ENCODE measurements at places on chromosomes 5 and 9.
A peak's percentile ranks its signal among the peaks of the same experiment; 100 is the strongest.

GRCh38 chr5:132853323-132853722 lies 12.9 kb downstream of the GDF9 start:
- no peak for DNase-seq

DNA sequence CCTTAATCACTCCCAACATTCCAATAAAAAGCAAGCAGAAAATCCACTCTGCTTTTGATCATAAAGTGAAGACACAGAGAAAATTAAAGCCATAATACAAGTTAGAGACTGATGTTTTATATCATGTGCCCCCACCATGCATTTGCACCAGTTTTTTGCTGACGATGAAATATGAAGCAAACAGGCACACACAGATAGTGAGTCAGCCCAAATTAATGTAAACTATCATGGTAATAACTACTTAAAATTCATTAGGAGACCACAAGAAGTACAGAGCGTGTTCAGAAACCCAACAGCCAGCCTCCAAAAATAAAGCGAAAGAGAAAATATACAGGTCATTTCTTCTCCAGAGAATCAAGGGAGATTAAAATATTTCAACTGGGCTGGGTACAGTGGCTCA lies 46.4 kb upstream of the KDM4C start:
- DNase-seq = no peak

- DNase-seq = no peak
Observed at GRCh38 chr9:90343366-90343765, 299.3 kb downstream of the DIRAS2 start.

- DNase-seq = no peak
Observed at GRCh38 chr5:172771439-172772111, 580 bp upstream of the DUSP1 start.

DNA sequence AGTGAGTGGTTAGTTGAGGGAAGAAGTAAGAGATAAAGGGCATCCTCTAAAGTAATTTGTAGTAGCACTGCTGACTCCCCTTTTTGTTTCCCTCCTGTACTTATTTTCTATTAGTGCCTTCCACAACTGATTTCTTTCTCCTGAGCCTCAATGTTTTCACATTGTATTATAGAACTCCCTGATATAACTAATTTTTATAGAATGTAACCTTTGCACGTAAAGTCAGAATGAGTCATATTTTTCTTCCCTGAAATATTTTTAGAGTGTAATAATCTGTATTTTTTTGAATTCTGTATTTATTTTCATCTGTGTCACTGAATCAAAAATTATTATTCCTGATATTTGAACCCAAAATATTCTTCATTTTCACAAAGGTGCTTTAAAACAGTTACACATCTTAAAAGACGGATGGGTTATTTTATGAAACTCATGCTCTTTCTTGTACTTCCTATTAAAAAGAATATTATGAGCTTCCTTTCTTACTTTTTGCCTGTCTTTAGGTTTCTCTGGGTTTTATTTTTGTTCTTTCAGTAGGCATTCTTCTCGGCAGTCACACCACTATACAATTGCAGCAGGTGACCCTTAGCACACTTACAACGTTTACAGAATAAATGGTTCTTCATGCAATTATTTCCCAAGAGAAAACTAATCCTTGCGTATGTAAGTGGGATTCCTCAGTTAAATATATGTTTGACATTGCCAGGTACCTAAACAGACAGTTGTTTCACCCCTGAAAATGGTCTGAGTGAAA lies 30.5 kb upstream of the DMRTA1 start:
- DNase-seq = no peak

GRCh38 chr9:127131871-127132270 lies 9.4 kb upstream of the ANGPTL2 start:
- DNase-seq = no peak

GRCh38 chr5:132971483-132972435 lies 8.3 kb upstream of the AFF4 start:
- DNase-seq = no peak

DNA sequence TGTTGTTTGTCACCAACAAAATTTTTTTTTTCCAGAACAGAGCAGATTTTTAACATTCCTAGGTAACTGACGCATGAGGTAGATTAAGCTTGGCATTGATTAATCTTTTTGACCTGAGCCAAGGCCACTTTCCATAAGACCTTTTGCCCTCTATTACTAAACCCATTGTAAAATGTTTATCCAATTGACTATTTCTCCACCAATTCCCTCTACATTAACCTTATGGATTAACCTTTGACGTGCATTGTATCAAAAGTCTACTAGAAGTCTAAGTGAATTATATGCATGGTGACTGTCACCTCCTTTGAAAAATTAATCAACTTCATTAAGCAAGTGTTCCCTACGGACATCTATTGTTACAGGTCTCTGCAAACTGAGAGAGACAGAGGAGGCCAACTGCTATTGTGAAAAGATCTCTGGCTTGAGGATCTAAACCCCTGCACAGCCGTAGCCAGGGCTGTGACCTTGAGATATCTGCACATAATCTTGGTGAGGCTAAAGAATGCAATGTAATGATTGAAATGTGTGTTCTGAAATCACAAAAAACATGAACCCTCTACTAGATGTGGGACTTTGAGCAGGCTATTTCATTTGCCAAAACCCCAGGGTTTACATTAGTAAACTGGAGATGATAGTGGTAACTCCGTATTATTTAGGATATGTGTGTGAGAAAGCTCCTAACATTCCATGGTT lies 632.2 kb downstream of the TLR4 start:
- no peak for DNase-seq

DNA sequence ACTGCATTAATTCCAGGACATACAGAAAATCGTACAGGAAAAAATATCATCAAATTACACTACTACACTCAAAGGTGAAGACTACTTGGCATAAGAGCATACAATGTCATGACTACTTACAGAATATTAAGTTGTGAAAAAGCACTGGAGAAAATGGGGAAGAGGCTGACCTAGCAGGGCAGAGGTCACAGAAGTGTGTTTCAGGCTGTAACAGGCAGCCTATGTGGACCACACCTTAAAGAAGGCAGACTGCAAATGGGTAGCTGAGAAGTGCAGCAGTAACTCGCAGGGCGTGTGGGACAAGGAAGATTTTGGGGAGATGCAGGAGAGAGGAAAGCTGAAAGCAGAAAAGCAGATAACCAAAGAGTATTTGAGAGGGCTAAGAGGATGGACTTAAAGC lies 167.0 kb upstream of the PIK3R1 start:
- DNase-seq = no peak

- DNase-seq = peak; percentile 42
Observed at GRCh38 chr5:179146277-179146676, 86.1 kb downstream of the ZNF354C start.

GRCh38 chr9:71663216-71663615 lies 105.1 kb downstream of the CEMIP2 start:
- no peak for DNase-seq

- DNase-seq = no peak
Observed at GRCh38 chr5:148823871-148824270, 2.5 kb upstream of the ADRB2 start.

GRCh38 chr5:150895431-150896428 lies 9.1 kb downstream of the ZNF300 start:
- no peak for DNase-seq
